GM04504 (cell line): ENCODE measurements at places on chromosomes 6 and 20.

- no peak for DNase-seq
Observed at GRCh38 chr6:71310261-71310660, 21.6 kb downstream of the OGFRL1 start.

GRCh38 chr6:111925296-111925695, 52.0 kb upstream of the FYN start:
- peak; percentile 41 for DNase-seq

DNA sequence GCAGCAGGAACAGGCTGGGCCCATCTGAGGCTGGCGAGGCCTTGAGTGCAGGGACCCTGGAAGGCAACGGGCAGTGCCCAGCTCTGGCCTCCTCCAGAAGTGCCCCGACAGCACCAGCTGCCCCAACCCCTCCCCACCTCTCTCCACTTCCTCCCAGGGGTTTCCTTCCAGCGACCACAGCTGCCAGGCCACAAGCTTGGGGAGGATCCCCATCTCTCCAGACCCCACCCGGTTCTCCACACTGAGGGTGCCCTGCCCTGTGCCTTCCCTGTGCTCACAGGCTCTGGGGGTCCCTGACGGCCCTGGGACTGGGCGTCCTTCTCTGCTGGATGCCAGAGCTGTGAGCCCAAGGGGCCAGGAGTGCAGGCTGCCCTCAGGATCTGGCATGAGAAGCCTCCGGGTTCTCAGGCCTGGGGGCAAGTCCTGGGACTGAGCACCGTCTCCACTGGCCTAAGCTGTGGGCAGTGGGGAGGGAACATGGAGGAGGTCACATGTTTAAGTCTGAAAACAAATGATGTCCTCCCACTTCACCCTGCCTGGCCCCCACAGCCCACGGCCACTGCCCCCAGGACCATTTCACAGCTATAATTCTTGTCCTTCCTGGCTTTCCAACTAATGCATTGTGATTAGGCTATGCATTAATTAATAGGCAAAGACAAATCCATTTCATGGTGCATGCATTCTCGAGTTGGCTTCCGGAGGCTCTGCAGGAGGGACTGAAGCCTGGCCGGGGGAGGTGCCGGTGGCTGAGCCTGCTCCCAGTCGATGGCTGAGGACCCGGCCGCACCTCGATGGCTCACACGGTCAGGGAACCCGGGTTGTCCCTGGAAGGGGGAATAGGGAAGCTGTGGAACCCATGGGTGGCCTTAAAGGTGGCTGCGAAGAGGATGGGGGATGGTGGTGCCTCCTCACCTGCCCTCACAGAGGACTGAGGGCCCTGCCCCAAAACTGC, 24.4 kb downstream of the BHLHE23 start:
- DNase-seq = no peak

- no peak for DNase-seq
Observed at GRCh38 chr6:89346433-89346832, 6.1 kb downstream of the UBE2J1 start.

GRCh38 chr6:71672876-71673275, 213.5 kb upstream of the RIMS1 start:
- no peak for DNase-seq

- DNase-seq = no peak
Observed at GRCh38 chr6:148455674-148456558, 113.3 kb downstream of the SASH1 start.

- no peak for DNase-seq
Observed at GRCh38 chr6:119895626-119896025, 546.1 kb upstream of the MAN1A1 start.

DNA sequence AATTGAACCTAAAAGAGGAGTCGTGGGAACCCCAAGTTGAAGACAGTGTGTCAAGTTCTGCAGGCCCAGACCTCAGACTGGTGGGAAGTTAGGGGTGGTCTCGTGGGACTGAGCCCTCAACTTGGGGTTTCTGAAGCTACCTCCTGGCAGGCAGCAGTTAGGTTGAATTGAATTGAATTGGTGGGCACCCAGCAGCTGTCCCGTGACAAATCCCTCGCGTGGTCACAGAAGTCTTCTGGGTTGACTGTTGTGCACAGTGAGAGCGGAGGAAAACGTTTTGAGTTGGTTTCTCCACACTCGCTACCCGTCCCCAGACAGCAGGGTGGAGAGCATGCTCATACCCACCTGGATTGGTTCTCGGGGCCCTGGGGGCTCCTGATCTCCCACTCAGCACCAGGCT, 12.9 kb downstream of the SLC4A11 start:
- DNase-seq = no peak

DNA sequence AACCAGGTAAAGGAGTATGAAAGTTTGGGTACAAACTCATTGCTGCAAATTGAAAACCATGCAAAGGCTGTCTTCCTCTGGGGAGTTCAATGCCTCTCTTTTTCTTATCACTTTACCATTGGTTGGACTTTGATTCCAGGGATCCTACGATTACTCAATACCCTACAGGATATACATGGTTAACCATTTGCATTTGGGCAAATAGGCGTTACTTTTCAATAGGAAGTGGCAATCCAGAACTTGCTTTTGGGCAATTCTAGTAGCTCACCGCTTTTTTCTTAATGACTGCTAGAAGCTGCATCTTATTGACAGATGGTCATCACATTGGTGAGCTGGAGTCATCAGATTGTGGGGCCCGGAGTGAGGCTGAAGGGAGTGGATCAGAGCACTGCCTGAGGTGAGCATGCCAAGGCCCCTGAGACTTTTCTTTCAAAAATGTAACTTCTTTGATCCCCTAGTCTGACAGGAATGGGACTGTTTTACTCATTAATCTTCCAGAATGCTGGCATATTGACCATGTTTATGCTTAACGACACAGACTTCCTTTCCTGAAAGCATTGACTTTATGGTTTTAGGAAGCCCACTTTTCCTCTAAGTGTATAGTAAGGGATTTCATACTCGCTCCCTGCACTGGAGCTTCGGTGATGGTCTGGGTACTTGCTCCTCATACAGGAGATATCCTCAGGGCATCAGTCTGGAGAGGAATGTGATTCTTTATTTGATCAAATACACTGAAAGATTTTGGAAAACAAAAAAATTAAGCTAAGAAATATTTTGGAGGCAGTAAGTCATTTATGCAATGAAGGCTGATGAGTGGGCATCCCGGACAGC, at the start of gene CCR6:
Gene CCR6, plus strand, starts transcription at position 270 of the 831 bp plus-strand sequence. CDS start 13,039 bp downstream, outside the sequence.
- no peak for DNase-seq

DNA sequence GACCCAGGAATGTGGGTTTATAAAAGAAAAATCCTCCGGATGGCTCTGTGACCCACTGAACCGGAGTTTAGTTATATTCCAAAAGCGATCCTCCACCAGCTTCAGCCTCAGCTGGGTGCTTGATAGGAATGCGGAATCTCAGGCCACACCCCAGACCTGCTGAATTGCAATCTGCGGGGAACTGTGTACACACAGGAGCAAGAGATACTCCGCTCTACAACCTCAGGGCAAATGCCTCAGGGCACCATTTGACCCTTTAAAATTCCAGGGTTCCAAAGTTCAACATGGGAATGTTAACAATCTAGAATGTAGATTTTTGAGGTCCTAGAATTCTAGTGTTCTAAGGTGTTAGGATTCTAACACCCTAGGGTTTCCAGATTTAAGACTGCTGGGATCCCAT, 10.8 kb downstream of the BPIFA2 start:
- no peak for DNase-seq

DNA sequence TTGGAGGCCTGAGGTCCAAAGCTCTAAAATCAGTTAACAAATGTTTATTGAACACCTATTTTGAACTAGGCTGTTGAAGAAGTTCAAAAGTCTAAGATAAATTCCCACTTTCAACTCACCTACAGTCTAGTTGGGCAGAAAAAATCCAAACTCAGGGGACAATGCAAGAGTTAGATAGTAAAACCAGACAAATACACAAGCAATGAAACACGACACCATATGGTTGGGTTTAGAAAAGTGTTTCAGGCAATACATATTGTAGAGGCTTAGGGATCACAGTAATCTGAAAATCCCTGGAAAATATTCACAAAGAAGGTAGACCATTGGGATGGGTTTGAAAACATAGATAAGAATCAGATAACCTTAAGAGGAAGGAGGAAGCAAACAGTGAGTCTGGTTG, 1.3 kb upstream of the CARMIL1 start:
- DNase-seq = no peak

- no peak for DNase-seq
Observed at GRCh38 chr6:55543633-55544309, 35.2 kb downstream of the HMGCLL1 start.

GRCh38 chr6:131894493-131895424, 56.4 kb downstream of the CCN2 start:
- DNase-seq = no peak

DNA sequence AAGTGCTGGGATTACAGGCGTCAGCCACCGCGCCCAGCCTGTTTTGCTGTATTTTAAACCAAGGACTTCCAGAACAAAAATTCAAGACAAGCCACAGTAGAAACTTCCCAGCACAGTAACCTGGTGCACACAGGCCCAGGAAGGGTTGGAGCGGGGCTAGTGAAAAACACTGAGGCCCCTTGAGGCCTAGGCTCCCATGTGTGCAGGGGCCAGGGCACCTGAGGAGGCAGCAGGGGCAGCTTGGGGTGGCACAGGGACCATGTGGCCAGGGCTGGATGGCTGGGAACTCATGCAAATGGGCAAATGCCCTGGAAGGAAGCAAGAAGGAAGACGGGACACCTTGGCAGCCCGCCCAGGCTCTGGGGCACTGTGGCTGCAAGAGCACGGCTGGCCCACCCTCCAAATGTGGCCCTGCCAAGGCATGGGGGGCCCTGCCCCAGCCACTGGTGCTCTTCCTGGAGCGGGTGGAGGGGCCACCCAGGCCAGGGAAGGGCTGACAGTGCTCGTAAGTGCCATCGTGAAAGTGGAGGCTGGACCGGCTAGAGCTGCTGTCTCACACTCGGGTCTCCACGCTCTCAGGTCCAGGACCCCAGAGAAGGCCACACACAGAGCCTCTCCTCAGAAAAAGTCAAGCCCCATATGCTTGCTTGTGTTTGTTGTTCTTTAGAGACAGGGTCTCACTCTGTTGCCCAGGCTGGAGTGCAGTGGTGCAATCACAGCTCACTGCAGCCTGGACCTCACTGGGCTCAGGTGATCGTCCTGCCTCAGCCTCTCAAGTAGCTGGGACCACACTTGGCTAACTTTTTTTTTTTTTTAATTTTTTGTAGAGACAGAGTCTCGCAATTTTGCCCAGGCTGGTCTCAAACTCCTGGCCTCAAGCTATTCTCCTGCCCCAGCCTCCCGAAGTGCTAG, 10.3 kb downstream of the SLC2A4RG start:
- DNase-seq = no peak

GRCh38 chr20:12068121-12068520, 150.4 kb downstream of the BTBD3 start:
- no peak for DNase-seq

GRCh38 chr6:38164671-38165108, 345.2 kb downstream of the ZFAND3 start:
- no peak for DNase-seq

- DNase-seq = no peak
Observed at GRCh38 chr6:39669207-39669972, 55.8 kb downstream of the KIF6 start.

DNA sequence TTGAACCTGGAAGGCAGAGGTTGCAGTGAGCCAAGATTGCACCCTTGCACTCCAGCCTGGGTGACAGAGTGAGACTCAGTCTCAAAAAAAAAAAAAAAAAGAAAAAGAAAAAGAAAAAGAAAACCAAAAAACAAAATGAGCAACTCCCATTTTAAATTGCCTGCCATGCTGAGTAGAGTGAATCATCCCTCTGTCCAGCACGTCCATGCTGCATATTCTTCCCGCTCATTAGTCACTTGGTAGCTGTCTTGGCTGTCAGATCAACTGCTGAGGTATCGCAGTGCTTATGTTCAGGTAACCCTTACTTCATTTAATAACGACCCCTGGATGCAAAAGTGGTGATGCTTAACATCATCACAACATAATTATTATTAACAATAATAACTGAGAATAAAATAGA, 72.6 kb upstream of the RNF24 start:
- DNase-seq = no peak

GRCh38 chr6:45483501-45483900, 105.8 kb upstream of the SUPT3H start:
- DNase-seq = no peak

GRCh38 chr20:45080867-45081624, 19.9 kb downstream of the KCNS1 start:
- DNase-seq = no peak

GRCh38 chr20:33702861-33703260, 16.7 kb upstream of the E2F1 start:
- DNase-seq = no peak

GRCh38 chr6:80541181-80541580, 434.7 kb downstream of the BCKDHB start:
- DNase-seq = peak; percentile 52

DNA sequence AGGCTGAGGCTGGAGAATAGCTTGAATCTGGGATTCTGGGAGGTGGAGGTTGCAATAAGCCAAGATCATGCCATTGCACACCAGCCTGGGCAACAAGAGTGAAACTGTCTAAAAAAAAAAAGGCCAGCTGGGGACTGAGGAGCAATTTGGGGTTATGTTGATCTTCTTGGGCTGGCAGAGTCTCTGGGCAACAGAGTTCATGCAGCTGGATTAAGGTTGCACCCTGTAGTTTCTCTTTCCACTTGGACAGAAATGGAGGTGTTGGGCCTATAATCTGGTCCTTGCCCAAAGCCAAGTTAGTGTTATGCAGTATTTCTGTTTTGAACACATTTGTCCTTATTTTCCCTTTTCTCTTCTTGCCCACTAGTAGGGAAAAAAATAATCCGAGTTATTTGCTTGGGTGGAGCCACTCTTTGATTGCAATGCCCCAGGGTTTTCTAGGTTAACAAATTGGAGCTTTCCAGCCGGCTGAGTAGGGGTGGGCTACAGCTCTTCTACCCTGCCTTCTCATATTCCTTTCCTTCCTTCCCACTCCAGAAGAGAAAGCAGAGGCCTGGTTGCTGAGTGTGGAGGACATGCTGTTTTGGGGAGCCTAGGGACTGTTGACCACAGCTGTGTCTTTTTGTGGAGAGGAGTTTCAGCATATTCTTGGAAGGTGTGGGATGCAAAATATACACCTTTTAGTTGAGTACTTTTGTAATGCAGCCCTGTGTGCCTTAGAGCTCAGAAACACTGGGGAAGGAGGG, 213.9 kb downstream of the SOX4 start:
- DNase-seq = no peak

GRCh38 chr6:167107787-167108186, 15.1 kb upstream of the CCR6 start:
- no peak for DNase-seq

- no peak for DNase-seq
Observed at GRCh38 chr6:79810871-79811270, 136.5 kb downstream of the ELOVL4 start.

GRCh38 chr20:8394308-8394945, 262.4 kb downstream of the PLCB1 start:
- DNase-seq = peak; percentile 45
